Cardiac muscle cell (in vitro differentiated cells and primary cell): ENCODE measurements at places on chromosomes 5 and 9.

DNA sequence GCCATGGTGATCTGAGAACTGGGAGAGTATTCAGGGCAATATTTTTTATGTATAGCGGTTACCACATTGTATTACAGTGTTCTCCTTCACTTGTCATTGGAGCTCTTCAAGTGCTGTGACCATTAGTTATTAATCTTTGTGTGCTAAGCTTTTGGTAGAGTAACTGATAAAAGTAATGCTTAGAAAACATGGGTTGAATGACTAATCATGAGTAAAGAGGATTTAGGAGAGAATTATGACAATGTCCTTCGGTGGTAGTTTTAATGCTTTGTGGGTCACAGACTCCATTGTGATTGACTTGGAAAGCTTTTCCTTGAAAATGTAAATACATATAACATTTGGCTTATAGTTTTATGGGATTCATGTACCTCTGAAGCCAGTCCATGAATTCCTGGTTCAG lies 21.4 kb downstream of the TGFBR1 start:
- no peak for DNase-seq

- no peak for DNase-seq
Measured at GRCh38 chr5:137336161-137336560, 163.0 kb downstream of the SPOCK1 start.

DNA sequence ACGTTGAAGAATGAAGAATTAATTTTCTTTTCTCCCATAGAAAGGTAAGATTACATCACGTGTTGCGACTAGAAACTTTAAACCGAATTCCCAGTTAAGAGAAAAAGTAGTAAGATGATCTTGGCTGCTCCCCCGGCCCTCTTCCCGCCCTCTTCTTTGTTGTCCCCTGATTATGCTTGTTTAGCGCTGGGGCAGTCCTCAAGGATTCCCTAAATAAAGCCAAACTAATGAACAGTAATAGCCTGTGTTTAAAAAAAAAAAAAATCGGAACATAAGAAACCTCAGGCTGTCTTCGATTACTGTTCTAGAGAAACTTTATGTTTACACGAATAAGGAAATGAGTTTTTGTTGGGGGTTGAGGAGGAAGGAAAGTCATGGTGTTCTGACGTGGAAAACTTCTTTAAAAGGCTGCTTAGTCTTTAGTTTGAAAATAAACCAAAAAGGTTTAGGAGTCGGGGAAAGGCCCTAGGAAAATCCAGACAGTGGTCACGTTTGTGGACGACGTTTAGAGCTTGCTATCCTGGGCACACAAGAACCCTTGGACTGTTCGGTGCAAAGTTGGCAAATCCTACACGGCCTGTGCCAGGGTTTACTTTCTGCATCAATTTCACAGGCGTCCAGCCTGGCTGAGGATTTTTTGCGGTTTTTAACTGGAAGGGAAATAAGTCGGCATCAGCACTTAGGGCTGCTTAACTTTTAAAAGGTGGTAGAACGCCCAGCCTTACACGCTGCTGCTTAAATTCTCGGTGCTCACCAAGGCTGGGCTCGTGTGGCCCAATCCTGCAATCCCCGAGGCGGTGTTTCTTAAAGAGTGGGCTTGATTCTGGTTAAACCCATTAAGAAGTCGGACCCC lies 1.1 kb upstream of the MAT2B start:
- DNase-seq, result peak; percentile 75

DNA sequence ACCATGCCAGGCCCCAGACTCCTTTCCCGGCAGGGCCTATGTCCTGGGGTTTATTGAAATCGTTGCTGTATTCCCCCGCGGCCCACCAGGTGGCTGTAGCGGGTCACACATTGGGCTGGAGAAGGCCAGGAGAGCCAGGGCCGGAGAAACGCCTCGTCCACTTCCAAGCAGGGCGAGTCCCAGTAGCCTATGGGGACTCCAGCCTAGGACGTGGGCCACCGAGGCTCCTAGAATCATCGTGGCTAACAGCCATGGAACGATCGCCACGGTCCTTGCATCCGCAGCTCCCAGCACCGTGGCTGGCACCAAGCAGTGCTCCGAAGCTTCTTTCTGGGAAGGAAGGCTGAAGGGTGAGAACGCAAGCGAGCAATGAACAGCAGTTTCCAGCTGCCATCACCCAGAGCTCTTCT lies 87.7 kb downstream of the ENTREP1 start:
- peak; percentile 81 for DNase-seq

- no peak for DNase-seq
Measured at GRCh38 chr9:11097020-11097419, 484.2 kb upstream of the PTPRD start.

GRCh38 chr5:40485021-40485998 lies 194.4 kb upstream of the PTGER4 start:
- DNase-seq, result no peak

- peak; percentile 20 for DNase-seq
Measured at GRCh38 chr5:37212096-37212495, 37.1 kb downstream of the CPLANE1 start.

DNA sequence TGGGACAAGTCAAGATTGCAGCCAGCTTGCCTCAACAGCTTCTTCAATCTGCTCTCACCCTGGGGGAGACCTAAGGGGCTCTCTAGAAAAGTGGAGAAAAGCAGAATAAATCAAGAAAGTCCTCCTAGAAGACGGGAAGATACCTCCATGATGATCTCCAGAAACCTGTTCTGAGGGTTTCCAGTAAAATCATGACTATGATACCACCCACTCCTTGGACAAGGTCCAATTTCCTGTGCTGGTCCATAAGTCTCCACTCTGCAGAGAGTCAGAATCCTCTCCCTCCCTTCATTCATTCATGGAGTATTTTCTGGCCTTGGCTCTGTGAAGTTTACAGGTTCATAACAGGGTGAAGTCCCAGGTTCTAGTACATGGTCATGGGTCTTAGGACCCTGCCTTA lies 168.6 kb downstream of the SLC12A2 start:
- peak; percentile 33 for DNase-seq

- no peak for DNase-seq
Measured at GRCh38 chr5:44257653-44258365, 131.4 kb downstream of the FGF10 start.

- DNase-seq, result no peak
Measured at GRCh38 chr5:133970325-133970909, 2.0 kb upstream of the C5orf15 start.

DNA sequence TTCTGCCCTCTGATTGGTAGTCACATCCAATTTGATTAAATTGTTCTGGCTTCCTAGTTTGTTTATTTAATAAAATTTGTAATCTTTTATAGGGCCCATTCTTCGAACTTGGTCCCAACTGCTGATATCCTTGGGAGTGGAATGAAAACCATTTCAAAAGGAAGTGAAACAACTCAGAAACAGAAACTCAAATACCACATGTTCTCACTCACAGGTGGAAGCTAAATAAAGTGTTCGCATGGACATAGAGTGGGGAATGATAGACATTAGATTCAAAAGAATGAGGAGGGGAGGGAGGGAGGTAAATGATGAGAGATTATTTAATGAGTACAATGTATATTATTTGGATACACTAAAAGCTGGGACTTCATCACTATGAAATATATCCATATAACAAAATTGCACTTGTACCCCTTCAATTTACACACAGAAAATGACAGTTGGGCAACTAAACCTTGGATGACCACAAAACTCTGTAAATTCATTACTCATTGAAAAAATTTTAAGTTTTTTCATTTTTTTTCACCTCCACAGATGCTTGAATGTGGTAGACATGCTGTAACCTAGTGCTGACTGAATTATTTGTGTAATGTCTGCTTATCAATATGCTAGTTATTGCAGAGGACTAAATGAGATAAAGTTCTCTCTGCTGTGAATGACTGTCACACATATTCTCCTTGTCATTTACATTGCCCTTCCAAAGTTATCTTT lies 16.0 kb downstream of the ATP10B start:
- no peak for DNase-seq

GRCh38 chr5:32217886-32218396 lies 43.8 kb upstream of the GOLPH3 start:
- peak; percentile 70 for DNase-seq

DNA sequence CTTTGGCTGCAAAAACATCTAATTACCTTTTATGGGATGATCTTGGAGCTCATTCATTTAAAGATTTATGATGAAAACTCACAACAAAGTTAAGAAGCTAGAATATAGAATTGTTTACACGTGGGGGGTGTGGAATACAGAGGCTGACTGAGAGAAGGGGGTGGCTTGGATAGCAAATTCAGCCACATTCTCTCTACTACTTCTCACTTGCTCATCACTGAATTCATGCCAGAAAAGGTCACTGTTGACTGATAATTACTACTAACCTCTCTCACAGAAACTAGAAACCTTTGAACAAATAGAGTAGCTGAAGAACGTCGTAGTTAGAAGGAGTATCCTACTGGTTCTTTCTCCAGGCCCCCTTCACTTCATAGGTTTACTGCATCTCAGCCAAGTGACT lies 808.2 kb downstream of the BRINP1 start:
- DNase-seq, result no peak

DNA sequence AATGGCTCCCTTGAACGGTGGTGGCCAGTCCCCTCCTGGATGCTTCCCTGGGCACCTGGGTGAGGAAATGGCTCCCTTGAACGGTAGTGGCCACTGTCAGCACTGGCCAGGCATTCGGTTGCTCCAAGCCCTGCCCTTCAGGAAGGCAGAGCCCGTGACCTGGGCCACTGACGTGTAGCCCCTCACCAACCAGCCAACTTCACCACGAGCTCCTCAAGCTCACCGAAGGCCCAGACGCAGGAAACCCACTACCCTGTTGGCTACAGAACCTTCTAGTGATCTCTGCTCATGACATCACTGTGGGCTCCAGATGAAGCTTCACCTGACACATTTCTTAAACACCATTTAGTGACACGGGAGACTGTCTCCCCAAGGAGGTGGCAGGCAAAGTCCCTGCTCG lies 9.2 kb downstream of the SLC6A3 start:
- DNase-seq, result no peak

DNA sequence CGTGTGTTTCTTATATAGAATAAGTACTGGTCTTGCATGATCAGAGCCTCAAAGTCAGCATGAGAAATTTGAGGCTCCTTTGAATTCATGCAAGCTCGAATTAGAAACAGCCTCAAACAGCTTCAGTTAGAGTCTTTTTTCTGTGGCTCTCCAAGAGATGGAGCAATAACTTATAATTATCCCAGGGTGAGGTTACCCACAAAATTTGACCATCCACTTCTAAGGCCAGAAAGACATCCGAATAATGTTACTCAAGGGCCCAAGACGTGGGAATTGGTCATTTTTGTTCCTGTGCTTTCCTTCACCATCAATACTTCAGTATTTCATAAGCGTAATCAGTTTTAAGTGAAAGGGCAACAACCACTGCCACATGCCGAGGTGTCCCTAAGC lies 89.7 kb downstream of the DAPK1 start:
- no peak for DNase-seq
